ENCODE measurements at places on chromosomes 7 and 10.

- peak; percentile 37 for DNase-seq
Observed at GRCh38 chr7:42932811-42933591, 825 bp downstream of the MRPL32 start.

DNA sequence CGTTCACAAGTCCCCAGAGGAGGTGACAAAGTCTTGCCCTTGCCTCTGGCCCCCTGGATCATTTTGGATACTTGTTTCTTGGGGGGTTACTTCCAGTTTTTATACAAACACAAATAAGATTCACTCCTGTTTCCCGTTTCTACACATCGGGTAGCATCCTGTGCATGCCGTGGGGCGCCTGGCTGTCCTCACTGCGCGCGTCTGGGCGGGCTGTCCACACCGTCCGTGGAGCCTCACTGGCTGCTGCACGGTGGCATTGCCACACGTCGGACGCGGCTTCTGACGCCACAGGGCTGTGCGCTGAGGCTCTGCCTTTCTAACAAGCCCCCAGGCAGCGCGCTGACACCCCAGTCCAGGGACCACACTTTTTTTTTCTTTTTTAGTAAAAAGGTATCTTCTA is 18.4 kb downstream of the BNIP3 start:
- no peak for DNase-seq

DNA sequence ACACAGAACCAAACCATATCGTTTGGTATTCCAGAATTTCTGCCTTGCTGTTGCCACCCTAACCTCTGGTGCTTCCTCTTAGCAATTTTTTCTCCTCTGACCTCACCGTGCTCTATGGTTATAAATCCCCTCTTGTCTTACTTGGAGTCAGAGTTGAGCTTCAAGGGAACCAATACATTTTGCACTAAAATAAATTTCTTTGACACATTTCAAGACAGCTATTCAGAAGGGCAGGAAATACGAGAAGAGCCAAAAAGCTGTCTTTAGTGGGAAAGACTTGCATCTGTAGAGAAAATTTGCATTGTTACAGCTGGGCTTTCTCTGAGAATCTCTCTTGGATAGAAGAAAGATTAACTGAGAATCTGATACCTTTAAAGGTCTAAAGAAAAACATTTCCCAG is 14.5 kb upstream of the AKR1C2 start:
- DNase-seq = no peak

DNA sequence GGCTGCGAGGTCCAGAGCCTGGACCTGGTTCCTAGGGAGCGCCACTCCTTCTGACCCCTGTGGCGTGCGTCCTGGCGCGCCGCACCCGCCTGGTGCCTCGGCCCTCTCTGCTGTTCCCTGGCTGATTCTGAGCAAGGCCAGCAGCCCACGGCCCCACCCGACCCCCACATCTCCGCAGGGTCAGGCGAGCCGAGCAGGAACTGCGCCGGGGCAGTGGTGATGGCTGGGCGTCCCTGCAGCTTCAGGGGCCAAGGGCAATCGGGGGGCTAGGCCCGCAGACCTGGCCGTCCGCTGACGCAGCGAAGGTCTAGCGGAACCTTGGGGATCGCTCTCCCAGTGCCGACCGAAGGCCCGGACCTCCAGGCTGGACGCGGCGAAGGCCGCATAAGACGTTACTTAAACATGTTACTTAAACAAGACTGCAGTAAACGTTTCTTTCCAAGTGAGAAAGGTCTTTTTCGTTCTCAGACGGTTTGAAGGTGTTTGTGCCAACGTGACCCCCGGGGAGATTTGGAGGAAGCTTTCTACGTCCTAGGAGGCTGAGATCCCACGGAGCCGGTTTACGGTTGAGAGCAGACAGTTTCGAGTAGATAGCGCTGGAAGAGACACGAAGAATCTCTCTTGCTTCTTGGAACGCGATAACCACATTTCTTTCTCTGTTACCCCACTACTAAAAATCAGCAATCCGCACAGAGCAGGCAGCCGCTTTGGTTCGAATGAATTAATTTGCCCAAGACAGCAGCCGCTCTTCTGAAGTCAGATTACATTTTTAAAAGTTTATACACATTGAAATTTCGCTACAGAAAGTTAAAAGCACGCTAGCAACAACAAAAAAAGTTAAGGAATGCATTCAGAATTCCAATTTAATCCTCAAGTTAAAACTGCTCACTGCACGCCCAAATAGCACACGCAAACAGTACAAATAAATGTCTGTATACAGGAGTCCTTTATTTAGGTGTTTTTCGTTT is 4.9 kb upstream of the NKX2-3 start:
- DNase-seq = no peak

- DNase-seq = no peak
Observed at GRCh38 chr7:46058086-46058823, 137.2 kb upstream of the IGFBP3 start.

GRCh38 chr7:35551321-35552081 is 143.4 kb downstream of the HERPUD2 start:
- no peak for DNase-seq

GRCh38 chr7:105388356-105389087 is at the start of gene SRPK2:
SRPK2 (minus strand) TSS chr7:105388921.
- DNase-seq = peak; percentile 43

- DNase-seq = no peak
Observed at GRCh38 chr10:96667401-96667800, 52.9 kb downstream of the PIK3AP1 start.
